Activated CD4-positive, alpha-beta T cell treated with anti-CD3 and anti-CD28 coated beads, Interleukin-2, amount 50 U/mL, for 24 hours (primary cell): ENCODE measurements at places on chromosomes 13 and 19.

- DNase-seq = no peak
These were observed 57.6 kb downstream of the MICU2 start for GRCh38 chr13:21546372-21546771.

DNA sequence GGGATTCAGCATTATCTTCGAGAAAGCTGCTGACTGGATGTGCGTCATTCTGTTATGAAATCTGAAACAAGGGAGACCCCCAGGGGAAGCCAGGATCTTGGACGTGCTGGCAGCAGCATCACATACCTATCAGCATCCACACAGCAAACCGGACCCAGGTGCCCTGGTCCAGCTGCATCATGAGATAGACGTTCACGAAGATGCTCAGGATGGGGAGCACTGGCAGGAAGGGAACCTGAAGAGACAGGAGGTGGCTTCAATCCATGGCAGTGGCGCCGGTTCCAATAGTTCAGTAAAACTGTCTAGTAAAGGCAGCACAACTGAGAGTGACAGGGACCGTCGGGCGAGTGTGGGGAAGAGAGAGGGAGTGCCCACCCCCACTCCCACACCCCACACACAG, 79.5 kb downstream of the SLC7A1 start:
- DNase-seq = no peak

GRCh38 chr19:47776568-47776967, 1.9 kb upstream of the SELENOW start:
- DNase-seq = no peak

- no peak for DNase-seq
These were observed 1129.5 kb downstream of the DIAPH3 start for GRCh38 chr13:59034198-59034597.

DNA sequence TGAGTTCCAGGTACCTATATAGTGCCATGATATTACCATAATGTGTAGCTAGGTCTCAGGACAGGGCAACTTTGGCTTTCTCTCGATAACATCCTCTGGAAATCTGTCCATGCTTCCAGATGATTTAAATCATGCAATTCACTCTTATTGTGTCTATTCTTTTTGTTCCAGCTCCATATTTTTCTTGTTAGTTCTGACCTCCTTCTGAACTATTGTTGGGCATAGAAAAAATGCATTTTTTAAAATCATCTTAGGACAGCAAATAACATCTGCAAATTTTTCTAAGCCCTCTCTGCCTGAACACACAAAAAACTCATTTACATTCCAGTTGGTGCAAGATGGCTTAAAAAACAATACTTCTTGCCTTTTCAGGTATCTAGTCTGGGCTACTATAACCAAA, 1561.0 kb upstream of the MIR17HG start:
- DNase-seq = no peak

GRCh38 chr13:66348745-66349690, 881.1 kb downstream of the PCDH9 start:
- no peak for DNase-seq

- no peak for DNase-seq
These were observed 215.5 kb downstream of the NHLRC3 start for GRCh38 chr13:39253774-39254173.
